ENCODE measurements at places on chromosomes 6 and 20.

DNA sequence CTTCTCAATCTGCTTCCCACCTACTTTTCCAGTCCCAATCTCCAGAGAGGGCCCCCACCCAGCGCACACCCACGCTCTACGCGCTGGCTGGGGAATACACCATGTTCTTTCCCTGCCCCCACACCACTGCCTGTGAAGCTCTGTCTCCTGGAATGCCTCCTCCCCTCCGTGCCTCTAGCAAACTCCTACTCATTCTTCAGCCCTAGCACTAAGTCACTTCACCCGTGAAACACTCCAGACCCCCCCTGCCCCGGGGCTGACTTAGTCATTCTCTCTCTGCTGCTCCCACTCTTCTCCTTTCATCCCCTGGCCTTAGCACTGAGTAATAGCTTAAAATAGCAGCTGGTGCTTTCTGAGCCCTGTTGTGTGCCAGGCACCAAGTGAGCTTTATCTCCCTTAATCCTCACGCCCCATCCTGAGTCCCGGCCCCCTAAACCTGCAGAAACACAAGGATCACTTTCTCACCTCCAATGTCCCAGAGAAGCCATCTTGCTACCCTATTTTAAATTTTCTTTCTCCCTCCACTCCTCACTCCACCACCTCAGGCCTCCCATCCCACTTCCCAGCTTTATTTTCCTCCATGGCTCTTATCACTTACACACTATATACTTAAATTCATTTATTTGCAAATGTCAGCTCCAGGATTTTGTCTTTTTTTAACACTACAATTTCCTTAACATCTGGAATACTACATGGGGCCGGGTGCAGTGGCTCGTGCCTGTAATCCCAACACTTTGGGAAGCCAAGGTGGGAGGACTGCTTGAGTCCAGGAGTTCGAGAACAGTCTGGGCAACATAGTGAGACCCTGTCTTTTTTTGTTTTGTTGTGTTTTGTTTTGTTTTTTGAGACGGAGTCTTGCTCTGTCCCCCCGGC lies 6.3 kb upstream of the PARD6B start:
- no peak for DNase-seq

GRCh38 chr20:16488616-16489015 lies 84.6 kb downstream of the KIF16B start:
- DNase-seq, result no peak

- DNase-seq, result no peak
Observed at GRCh38 chr6:155660251-155660977, 204.8 kb upstream of the NOX3 start.

GRCh38 chr6:150079604-150080003 lies 10.7 kb upstream of the ULBP3 start:
- DNase-seq, result no peak

GRCh38 chr6:105321728-105322127 lies 81.2 kb downstream of the PREP start:
- no peak for DNase-seq

GRCh38 chr20:12975833-12976608 lies 32.8 kb upstream of the SPTLC3 start:
- DNase-seq, result no peak

DNA sequence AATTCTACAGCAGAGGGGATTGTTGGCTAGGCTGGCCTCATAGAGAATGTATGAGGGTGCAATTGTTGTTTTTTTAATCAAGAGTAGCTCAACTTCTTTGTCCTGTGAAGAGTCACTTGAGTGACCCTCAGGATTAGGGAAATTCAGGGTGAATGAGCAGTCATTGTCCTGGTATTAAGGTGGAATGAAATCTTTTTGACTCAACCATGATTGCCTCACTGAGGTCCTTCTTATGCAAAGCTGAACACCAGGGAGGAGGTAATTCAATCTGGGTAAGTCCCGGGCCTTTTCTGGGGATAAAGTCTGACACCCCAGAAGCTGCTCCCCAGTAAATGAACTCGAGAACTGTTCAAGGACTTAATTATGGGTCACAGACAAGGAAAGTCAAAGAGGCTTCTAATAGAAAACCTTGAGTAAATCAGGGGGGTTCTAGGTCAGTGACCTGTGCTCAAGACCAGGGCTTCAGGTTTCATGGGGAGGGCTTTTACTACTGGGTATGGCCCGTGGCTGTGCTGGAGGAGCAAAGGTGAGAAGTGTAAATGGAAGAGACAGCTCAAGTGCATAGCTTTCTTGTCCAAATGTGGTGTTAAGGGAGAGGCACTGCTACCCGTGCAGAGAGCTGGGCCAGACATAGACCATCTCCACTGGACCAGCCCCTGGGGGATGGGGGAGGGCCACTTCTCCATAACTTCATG lies 25.3 kb upstream of the ZBTB24 start:
- no peak for DNase-seq

GRCh38 chr20:8330319-8330784 lies 198.3 kb downstream of the PLCB1 start:
- DNase-seq, result peak; percentile 75

DNA sequence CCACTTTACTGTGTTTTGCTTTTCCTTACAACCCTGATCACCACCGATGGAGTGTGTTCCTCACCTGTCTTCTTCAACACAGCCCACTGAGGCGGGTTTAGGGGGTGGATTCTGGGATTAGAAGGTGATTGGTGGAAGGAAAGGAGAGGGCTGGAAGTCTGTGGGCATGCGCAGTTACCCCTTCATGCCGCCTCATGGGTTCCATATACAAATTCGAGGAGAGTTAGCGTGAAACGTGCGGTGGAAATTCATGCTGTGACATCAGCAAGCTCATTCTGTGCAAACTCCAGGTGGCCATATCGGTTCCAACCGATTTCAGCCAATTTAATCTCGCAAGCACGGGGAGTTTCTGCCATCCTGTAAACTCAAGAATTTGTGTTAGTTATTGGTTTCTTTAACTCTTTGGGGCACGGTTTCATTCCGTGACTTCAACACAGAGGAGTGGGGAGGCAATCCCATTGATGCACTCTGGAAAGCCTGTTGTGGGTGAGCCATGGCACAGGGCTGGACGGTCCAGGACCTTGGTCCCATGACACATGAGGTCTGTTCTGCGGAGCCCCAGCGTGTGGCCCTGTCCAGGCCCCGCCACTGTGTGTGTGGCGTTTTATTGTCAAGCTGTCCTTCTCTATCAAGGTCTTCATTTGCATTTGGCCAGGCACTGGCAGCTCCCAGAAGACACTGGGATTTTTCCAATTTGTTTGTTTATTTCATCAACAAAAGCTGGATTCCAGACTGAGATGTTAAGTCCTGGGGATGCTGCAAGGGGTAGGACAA lies 482.8 kb upstream of the SULF2 start:
- DNase-seq, result no peak

GRCh38 chr20:38843346-38843745 lies 37.8 kb downstream of the PPP1R16B start:
- no peak for DNase-seq

- DNase-seq, result no peak
Observed at GRCh38 chr6:153108315-153108714, 22.8 kb downstream of the RGS17 start.

GRCh38 chr20:2397595-2398145 lies 17.0 kb downstream of the TGM6 start:
- DNase-seq, result no peak

GRCh38 chr6:113796038-113796437 lies 61.1 kb upstream of the MARCKS start:
- no peak for DNase-seq

- no peak for DNase-seq
Observed at GRCh38 chr6:71733970-71734899, 152.1 kb upstream of the RIMS1 start.

- DNase-seq, result no peak
Observed at GRCh38 chr6:51459958-51460357, 627.5 kb downstream of the PKHD1 start.

DNA sequence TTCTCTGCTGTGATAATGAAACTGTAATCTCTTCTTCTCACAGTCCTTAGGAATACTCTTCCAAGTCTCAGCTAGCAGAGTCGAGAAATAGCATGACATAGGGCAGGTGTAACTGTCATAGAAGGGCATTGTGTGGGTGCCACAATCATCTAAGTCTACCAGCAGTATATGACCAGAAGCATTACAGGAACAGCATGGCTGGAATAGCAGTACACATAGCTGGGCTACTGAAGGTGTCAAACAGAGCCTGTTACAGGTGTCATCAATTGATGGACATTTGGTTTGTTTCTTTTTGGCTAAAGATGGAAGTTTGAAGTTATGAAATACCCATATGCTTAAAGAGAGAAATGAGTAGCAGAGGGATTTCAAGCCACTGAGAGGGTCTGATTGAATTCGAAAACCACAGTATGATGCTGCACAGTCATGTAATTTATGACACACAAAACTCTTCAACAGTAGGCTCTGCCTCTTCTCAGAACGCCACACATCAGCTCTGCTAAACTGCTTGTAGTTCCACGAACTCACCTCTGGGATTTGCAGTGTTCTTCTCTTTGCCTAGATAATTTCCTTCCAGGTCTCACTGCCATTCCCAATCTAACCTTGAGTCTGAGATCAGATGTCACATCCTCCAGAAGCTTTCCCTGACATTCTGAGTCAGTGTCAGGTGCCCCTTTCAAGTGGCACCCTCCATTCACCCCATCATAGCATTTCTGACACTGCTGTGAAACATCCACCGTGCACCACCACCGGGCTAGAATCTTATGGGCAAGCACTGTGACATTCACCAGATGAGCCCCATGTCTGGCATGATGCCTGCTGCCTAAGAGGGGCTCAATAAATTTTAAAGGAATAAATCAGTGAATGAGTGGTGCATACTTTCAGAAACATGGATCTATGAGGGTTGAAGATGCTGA lies 151.0 kb downstream of the ADAT2 start:
- no peak for DNase-seq

GRCh38 chr20:63053432-63054102 lies 46.8 kb upstream of the BHLHE23 start:
- DNase-seq, result no peak

DNA sequence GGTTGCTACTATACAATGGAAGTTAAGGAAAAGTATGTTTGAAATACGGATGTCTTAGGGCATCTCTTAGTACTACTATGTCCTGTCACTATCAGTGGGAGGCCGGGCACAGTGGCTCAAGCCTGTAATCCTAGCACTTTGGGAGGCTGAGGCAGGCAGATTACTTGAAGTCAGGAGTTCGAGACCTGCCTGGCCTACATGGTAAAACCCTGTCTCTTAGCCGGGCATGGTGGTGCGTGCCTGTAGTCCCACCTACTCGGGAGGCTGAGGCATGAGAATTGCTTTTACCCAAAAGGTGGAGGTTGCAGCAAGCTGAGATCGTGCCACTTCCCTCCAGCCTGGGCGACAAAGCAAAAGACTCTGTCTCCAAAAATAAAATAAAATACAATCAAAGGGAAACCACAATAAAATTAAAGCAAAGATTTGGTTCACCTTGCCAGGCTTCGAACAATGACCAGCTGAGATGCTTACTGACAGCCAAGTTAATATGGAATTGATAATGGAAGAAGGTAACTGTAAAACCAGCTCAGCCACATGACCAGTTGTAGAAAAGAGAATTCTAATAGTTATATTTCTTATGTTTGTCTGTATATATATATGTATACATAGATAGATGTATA lies 6.5 kb downstream of the CD24 start:
- DNase-seq, result no peak

DNA sequence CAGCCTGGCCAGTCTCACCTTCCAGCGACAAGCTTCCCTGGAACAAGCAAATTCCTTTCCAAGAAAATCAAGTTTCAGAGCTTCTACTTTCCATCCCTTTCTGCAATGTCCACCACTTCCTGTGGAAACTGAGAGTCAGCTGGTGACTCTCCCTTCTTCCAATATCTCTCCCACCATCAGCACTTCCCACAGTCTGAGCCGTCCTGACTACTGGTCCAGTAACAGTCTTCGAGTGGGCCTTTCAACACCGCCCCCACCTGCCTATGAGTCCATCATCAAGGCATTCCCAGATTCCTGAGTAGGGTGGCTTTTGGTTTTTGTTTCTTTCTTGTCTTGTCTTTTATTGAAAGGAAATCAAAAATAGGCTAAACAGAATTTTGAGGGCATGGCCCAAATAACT lies 24.3 kb downstream of the MYCT1 start:
- no peak for DNase-seq

DNA sequence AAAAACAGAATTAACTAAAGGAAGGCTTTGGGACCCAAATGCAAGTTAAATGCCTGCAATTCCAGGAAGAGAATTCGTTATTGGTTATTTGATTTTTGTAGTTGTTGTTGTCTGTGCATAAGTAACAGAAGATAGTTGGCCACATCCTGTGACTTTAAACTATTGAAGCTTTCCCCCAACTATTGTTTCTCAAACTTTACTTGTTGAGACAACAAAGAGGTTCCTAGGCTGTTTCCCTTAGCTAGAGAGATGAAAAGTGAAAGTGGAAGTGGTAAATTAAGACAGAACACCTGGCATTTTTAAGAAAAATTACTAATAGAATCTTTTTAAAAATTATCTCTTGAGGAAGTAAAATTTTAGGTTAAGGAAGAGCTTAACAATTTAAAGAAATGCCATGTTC lies 525.2 kb downstream of the PKHD1 start:
- no peak for DNase-seq

DNA sequence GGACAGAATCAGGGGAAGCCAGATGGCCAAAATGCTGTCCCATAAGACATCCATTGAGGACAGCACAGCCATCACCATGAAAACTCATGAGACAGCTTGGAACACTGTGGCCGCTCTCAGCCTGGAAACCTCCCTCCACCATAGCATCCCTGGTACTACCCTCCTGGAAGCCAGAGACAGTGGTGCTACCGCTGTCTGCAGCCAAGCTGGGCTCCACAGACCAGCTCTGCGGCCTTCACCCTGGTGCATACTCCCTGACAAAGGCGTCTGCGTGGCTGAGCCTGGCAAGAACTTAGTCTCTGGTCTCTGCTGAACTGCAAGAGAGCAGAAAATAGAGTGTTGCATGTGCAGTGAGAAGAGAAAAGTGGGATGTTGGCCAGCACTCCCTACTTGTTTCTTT lies 558.0 kb downstream of the C6orf118 start:
- DNase-seq, result no peak

DNA sequence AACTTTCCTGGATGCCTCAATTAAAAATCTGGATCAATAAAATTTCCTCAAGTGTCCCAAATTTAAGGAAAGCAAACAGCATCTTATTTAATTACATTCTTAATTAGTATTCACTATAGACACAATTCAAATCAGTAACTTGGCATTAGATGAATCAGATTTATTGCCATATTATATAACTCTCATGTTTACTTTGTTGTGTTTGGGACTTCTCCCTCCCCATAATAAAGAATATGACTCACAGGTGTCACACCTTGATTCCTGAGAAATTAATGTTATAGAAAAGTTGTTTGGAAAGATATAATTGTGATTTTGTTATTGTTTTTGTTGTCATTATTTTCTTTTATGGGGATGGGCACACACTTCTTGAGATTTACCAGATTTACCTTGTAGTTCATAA lies 18.4 kb downstream of the EYA4 start:
- DNase-seq, result no peak

GRCh38 chr6:111185954-111186353 lies 98.7 kb downstream of the SLC16A10 start:
- DNase-seq, result no peak

GRCh38 chr6:7190791-7191190 lies 83.0 kb downstream of the RREB1 start:
- DNase-seq, result no peak

GRCh38 chr6:127486934-127487333 lies 27.7 kb upstream of the KIAA0408 start:
- no peak for DNase-seq

- no peak for DNase-seq
Observed at GRCh38 chr20:20933142-20933958, 172.8 kb downstream of the LINC00237 start.

- no peak for DNase-seq
Observed at GRCh38 chr20:3239867-3240775, 1.1 kb upstream of the SLC4A11 start.

Measured in HL-60 (cell line).